ENCODE measurements at places on chromosomes 1 and 21.

- H3K27ac ChIP-seq = peak overlapping the region; percentile 92
- no peaks in the 10 kb centered on the region for H3K27me3 ChIP-seq
- H3K4me1 ChIP-seq = peaks cover 22% of the 10 kb centered on the region
- H3K36me3 ChIP-seq = peaks cover 5% of the 10 kb centered on the region
- H3K4me3 ChIP-seq = peak overlapping the region; percentile 41
- DNase-seq = peak; percentile 4
Observed at GRCh38 chr1:93750955-93751354, 69.3 kb upstream of the BCAR3 start.

DNA sequence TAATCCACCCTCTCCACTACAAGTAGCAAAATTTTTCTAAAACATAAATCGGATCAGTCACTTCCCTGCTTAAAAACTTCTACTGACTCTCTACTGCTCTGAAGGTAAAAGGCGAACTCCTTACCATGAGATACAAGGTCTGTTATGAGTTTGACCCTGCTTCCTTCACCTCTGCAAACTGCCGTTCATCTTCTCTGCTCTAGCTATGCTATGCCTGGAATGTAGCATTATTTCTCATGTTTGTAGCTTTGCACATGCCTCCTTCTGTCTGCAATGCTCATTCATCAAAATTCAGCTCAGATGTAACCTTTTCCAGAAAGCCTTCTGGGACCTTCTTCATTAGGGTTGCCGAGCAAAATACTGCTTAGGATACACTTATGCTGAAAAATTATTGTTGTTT, 30.8 kb downstream of the RPL5 start:
- DNase-seq = no peak
- peaks cover 8% of the 10 kb centered on the region for H3K4me1 ChIP-seq
- H3K27ac ChIP-seq = peak overlapping the region; percentile 74

GRCh38 chr1:222251847-222252246, 296.1 kb downstream of the HHIPL2 start:
- no peak for DNase-seq
- H3K4me3 ChIP-seq = no peak overlapping the region
- peaks cover 1% of the 10 kb centered on the region for H3K27me3 ChIP-seq
- H3K4me1 ChIP-seq = no peaks in the 10 kb centered on the region
- H3K27ac ChIP-seq = no peak overlapping the region
- no peaks in the 10 kb centered on the region for H3K36me3 ChIP-seq

DNA sequence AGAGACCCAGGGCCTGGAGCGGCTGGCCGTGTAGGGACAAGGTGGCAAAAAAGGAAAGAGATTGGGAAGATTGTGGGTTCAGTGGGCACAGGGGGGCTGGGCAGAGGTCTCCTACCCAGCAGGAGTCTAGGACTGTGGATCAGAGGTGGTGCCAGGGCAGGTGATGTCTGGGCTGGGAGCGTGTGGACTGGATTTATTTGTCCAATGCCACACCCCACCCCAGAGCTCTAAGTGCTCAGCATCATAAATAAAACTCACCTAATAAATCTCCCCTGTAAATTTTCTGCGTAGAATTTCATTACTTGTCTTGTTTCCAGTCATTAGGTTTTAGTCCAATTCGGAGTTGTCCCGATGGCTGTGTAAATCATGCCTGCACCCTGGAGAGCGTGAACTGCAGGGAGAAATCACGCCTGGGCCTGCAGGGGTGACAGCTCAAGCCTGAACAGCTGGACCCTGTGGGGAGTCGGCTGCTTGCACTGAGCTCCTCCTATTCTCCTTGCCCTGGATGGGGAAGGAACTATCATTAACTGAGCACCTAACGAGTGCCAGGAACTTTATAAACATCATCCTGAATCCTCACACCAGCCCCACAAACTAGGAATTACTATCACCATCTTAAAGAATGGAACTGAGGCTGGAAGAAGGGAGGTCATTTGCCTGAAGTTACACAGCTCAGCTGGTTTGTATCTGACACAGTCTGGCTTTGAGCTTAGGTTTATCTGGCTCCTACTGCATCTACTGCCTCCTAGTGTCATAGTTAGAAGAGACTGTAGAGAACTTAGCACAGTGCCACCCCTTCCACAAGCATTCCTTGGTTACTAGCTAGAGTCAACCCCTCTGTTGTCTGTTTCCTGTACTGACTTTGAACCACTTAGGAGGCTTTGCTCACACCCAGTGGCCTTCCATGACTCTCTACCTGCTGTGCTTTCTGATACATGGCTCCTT, 25.0 kb upstream of the POU3F1 start:
- peaks cover 3% of the 10 kb centered on the region for H3K4me1 ChIP-seq
- no peak overlapping the region for H3K4me3 ChIP-seq
- no peak for DNase-seq
- peaks cover 25% of the 10 kb centered on the region for H3K27me3 ChIP-seq
- no peak overlapping the region for H3K27ac ChIP-seq

DNA sequence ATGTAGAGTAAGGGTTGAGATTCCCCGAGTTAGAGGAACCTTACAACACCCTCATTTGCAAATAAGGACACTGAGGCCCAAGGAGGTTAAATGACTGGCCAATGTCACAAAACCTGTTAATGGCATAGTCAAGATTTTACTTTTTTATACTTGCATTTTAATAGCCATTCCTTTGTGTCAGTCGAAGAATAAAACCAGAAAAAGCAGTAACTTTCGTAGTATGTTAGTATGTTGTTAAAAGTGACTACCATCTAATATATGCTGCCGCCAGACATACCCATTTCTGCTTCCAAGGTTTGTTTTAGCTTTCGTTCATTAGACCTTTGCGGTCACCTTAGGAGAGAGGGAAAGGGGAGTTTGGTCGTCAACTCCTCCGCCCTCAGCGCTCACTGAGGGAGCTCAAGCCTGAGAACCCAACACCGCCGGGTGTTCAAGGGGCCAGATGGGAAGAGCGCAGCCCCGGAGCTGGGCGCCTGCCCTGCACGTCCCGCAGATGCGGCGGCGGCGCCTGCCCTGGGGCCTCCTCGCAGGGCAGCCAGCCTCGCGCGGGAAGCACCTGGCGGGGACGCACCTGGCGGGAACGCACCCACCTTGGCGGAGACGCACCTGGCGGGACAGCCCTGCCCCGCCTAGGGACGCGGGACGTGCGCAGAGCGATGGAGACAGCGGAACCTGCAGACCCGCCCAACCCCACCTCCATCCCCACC, 466 bp downstream of the VPS26C start:
- H3K4me3 ChIP-seq = peak overlapping the region; percentile 96
- H3K27me3 ChIP-seq = peaks cover 3% of the 10 kb centered on the region
- H3K27ac ChIP-seq = peak overlapping the region; percentile 96
- peaks cover 18% of the 10 kb centered on the region for H3K4me1 ChIP-seq
- peaks cover 6% of the 10 kb centered on the region for H3K36me3 ChIP-seq

DNA sequence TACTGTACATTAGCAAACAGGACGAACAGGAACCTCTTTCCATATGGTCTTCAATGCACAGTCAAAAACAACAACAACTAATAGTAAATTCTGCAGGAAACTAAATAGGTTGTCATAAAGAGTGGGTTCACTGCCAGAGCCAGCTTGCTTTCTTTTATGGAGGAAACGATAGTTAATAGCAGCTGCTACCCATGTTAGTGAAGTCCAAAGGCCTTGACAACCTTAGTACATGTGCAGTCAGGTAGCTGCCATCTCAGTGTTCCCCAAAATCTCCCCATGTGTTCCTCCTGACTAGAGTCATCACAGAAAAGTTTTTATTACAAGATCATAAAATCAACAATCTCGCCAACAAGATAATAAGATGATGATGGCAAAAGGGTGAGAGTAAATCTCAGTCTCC, 16.6 kb upstream of the ADORA3 start:
- H3K36me3 ChIP-seq = no peaks in the 10 kb centered on the region
- no peaks in the 10 kb centered on the region for H3K27me3 ChIP-seq
- H3K27ac ChIP-seq = no peak overlapping the region
- DNase-seq = no peak
- no peak overlapping the region for H3K4me3 ChIP-seq

- H3K27me3 ChIP-seq = peaks cover 4% of the 10 kb centered on the region
- DNase-seq = no peak
- no peaks in the 10 kb centered on the region for H3K4me1 ChIP-seq
- H3K27ac ChIP-seq = no peak overlapping the region
- H3K4me3 ChIP-seq = no peak overlapping the region
Observed at GRCh38 chr1:168472223-168472622, 71.6 kb downstream of the XCL2 start.

- no peak for DNase-seq
- peaks cover 7% of the 10 kb centered on the region for H3K27me3 ChIP-seq
- H3K36me3 ChIP-seq = no peaks in the 10 kb centered on the region
- no peak overlapping the region for H3K4me3 ChIP-seq
- H3K27ac ChIP-seq = no peak overlapping the region
Observed at GRCh38 chr1:109761227-109762038, 2.3 kb downstream of the EPS8L3 start.

GRCh38 chr1:74197255-74197654, 721 bp downstream of the LRRIQ3 start:
- peak overlapping the region; percentile 95 for H3K27ac ChIP-seq
- H3K4me1 ChIP-seq = peaks cover 8% of the 10 kb centered on the region
- no peaks in the 10 kb centered on the region for H3K27me3 ChIP-seq
- peak overlapping the region; percentile 98 for H3K4me3 ChIP-seq

DNA sequence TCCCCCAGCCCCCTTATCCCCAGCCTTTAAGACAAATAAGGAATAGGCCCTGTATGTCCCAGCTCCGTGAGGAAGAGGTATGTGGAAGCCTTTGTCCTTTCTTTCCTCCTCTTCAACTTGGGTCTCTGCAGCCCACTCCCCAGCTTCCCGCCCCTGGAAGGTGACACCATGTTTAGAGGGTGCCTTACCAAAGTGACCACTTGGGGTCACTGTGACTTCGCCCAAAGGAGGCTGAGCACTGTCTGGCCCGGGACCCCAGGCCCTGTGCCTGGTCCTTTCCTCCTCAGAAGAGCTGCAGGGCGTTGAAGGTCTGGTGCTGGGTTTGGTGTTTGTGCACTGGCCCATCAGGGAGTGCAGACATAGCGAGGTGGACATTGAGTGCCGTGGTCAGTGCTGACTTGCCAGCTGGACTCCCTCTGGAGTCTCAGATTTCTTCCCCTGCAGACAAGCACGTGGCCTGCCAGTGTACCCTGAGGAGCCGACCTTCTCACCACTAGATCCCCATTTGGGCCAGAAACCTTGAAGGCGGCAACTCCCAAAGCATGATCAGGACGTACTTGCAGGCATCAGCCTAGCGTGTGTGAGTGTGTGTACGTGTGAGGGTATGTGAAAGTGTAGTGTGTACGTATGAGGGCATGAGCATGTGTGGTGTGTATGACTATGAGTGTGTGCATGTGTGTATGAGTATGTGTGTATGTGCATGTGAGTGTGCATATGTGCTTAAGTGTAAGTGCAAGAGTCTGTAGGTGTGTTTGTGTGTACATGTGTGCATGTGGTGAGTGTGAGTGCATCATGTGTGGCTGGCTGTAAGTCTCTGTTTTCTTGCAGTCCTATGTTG, 181.4 kb upstream of the KIAA0040 start:
- H3K36me3 ChIP-seq = peaks cover 13% of the 10 kb centered on the region
- no peak overlapping the region for H3K4me3 ChIP-seq
- DNase-seq = peak; percentile 34
- H3K27ac ChIP-seq = no peak overlapping the region

DNA sequence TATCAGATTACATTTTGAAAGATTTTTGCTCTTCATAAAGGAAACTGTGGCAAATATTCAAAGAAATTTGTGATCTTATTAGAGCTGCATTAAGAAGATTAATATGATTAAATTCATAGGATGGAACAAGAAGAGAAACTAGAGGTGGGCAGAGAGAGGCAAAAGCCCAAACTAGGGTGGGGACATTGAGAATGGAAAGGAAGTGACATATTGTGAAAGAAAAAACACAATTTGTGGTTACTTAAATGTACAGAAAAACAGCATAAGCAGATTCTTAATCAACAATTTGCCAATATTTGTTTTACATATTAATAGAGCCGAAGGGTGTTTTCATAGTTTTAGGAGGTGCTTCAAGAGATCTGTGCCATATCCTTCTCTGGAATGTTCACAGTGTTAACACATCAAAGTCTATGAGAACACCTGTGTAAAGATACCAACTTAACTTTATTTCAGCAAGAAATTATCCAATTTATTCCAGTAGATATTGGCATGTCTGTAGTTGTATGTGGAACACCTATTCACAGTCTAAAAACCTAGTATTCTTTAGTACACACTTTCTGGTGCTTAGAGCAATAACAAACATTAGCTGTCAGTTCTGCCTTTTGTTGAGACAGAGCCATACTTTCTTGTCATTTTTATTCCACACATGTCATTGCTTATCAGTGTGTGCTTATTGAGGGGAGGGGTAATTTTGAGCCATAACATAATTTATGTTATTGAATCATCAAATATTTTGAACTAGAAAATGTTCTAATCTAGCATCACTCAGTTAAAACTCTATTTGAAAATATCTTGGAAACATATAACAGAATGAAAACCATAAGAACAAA, 401.5 kb downstream of the PTPRC start:
- no peaks in the 10 kb centered on the region for H3K36me3 ChIP-seq
- no peak overlapping the region for H3K27ac ChIP-seq
- H3K4me1 ChIP-seq = peaks cover 5% of the 10 kb centered on the region
- no peak for DNase-seq

DNA sequence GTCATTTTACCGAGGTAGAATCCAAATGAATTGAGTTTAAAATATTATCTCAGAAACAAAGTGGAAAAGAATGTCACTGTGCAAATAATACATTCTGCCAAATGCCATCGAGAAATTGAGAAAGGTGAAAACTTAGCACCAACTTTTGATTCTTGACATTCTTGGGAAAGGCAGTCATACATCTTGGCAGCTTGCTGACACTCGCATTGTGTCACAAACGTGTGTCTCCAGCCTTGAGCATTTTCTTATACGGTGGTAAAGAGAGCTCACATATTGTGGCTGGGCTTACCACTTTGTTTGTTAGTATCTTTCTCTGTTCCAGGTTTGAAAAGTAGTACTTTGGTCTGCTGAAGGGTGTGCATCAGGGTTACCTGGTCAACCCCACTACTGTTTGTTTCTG, 1456.1 kb downstream of the BRINP3 start:
- H3K4me1 ChIP-seq = no peaks in the 10 kb centered on the region
- no peaks in the 10 kb centered on the region for H3K36me3 ChIP-seq
- no peaks in the 10 kb centered on the region for H3K27me3 ChIP-seq
- H3K27ac ChIP-seq = no peak overlapping the region
- no peak overlapping the region for H3K4me3 ChIP-seq

DNA sequence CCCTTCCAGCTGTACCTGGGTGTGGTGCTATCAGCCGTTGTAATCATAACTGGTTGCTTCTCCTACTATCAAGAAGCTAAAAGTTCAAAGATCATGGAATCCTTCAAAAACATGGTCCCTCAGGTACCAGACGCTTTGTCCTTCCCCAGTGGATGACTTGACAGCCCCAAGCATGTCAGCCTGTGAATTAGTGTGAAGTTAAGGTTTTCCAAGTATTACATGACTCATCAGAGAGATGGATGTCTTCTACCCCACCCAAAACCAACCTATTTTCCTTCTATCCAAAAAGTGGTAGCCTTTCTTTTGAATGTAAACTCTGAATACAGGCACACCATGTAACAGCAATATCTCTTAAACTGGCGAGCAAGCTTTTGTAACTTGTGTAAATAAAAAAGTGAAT, 15.1 kb downstream of the ATP1A1 start:
- no peaks in the 10 kb centered on the region for H3K27me3 ChIP-seq
- peaks cover 37% of the 10 kb centered on the region for H3K36me3 ChIP-seq
- DNase-seq = no peak
- peaks cover 8% of the 10 kb centered on the region for H3K4me1 ChIP-seq
- H3K27ac ChIP-seq = no peak overlapping the region
